ENCODE measurements at places on chromosomes 13 and 19.
A peak's percentile ranks its signal among the peaks of the same experiment; 100 is the strongest.

GRCh38 chr13:26342898-26343297 lies 89.0 kb downstream of the CDK8 start:
- DNase-seq: no peak

DNA sequence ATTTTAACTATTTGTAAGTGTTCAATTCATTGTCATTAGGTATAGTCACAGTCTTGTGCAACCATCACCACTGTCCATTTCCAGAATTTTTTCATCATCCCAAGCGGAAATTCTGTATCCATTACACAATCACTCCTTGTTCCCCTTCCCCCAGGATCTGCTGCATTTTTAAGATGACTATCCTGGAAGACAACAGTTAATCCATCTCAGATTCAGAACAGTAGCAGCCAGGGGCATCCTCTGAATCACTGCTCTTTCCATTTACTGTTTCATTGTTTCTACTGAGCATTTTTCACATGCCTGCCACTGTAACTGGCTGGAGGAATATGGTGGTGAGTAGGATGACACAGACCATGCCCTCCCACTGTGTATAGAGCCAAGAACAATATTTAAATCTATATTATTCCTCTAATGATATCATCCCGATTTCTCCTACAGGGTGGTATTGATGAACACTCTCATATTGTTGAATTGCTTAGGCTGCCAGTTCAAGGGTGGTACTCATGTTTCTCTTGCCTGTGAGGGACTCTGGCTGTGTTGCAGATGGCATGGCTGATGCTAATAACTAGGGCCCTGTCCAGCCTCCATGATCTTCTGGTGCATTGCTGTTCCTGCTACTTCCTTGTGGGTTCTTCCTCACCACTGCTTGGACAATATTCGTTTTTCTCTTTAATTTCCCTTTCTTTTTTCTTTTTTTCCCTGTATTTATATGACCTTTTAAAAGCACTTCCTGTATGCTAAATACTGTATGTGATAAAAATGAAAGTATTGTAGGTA lies 59.0 kb downstream of the WDFY2 start:
- DNase-seq: no peak

GRCh38 chr19:42216653-42217519 lies 591 bp downstream of the DEDD2 start:
- DNase-seq: no peak

DNA sequence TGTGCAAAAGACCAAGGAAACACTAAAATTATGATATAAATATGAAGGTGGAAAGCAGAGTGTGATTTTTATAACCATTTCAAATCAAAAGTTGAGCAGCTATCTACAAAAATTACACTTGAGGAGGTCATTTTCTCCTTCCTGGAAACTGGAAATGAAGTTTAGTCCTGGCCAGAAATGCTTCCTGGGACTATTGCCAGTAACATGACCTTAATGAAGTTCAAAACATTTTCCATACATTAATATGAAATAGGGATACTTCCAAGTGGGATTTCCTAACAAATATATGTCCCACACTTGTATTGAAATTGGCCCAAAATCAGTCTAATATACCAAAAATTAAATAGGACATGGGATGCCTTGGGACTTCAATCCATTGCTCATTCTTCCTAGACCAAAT lies 1556.8 kb upstream of the MIR17HG start:
- DNase-seq: no peak

- no peak for DNase-seq
Measured at GRCh38 chr19:32476032-32476350, 70.4 kb downstream of the DPY19L3 start.

GRCh38 chr19:12884926-12885748 lies 1.9 kb downstream of the KLF1 start:
- peak; percentile 83 for DNase-seq

- DNase-seq: no peak
Measured at GRCh38 chr19:6842871-6843607, 44.3 kb upstream of the ADGRE1 start.

DNA sequence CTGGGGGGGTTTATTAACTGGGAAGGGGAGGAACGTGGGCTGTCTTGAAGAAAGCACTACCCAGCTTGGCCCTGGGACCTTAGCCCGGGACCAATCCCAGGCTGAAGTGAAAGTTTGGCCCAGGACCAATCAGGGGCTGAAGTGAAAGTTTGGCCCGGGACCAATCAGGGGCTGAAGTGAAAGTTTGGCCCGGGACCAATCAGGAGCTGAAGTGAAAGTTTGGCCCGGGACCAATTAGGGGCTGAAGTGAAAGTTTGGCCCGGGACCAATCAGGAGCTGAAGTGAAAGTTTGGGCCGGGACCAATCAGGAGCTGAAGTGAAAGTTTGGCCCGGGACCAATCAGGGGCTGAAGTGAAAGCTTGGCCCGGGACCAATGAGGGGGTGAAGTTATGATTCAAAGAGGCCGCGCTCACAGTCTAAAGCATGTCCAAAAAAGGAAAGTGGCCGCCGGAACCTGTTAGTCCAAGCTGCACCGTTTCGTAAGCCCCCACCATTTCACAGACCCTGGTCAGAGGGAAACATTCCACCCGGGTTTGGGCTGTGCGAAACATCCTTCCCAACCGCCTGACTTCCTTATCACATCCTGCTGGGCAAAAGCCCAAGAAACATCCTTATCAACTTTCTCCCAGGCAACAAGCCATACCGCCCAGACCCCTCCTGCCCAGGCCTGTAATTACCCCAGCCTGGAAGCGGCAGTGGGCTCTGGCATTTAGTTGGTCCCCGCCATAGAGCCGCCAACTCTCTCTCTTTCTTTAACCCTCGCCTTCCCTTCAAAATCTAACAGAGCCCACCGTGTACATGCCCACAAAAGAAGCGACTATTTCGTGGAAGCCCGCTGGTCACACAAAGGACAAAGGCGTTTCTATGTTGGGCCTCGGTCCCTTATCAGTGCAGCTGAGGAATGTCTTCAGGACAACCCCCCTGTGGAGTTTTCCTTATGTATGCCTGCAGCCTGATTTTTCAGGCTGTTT lies 1.1 kb downstream of the ZNF850 start:
- DNase-seq: peak; percentile 25

- no peak for DNase-seq
Measured at GRCh38 chr19:22528956-22529355, 105.2 kb upstream of the ZNF492 start.

- no peak for DNase-seq
Measured at GRCh38 chr13:80707000-80707983, 366.4 kb upstream of the SPRY2 start.

DNA sequence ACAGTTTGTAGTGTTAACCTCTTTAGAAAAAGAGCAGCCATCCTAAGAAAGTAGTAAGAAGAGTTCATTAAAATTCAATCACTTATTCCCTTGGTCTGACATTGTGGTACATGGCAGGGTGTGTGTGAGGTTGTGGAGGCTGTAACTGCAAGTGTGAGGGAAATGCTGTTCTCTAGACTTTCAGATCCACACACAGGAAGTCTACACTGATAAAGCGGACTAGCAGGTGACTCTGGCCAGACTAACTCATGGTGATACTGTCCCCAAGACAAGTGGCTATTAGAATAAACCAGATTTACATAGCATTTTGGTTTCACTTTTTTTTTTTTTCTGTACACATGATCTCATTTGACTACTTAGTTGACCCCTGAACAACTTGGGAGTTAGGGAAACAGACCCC lies 10.0 kb downstream of the MTIF3 start:
- DNase-seq: no peak
